Stimulated activated CD8-positive, alpha-beta memory T cell treated with anti-CD3 and anti-CD28 coated beads, Interleukin-15, amount 100 ng/mL, for 4 hours (primary cell): ENCODE measurements at places on chromosomes 2 and 18.

DNA sequence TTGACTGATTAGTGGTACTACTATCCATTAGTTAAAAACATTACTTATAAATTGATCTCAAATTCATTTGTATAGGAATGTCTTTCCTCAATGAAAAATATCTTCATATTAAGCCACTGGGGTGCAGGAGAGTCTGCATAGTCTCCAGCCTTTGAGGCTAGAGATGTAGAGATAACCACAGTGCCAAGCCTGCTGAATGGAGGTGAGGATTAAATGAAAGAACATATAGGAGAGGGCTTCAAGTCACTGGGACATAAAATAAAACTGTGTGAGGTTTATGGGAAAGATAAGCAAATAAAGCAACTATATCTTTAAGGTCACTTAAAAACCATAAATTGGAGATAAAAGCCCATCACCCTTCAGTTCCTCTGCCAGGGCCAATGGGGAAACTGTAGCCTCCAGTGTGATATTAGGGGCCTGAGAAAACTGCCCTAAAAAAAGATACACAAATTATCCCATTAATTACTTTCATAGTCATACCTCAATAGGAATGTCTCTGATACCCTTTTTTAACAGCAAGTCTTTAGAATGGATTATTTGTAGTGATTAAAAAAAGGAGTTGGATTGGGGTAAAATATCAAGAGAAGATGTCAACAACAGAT, 27.6 kb downstream of the GALNT3 start:
- no peak for DNase-seq

- DNase-seq, result no peak
These were observed 813 bp downstream of the NDC80 start for GRCh38 chr18:2572171-2572569.

- no peak for DNase-seq
These were observed 105.0 kb downstream of the LTBP1 start for GRCh38 chr2:33051586-33052360.

GRCh38 chr2:673615-674320, 3.4 kb downstream of the TMEM18 start:
- DNase-seq, result no peak

GRCh38 chr2:105364436-105365139, 27.2 kb downstream of the C2orf49 start:
- DNase-seq, result no peak
